ENCODE measurements at places on chromosomes 4 and X.

GRCh38 chr4:55269995-55270394, 76.0 kb upstream of the SRD5A3 start:
- no peak for DNase-seq

- DNase-seq: no peak
Measured at GRCh38 chr4:180059216-180059881, 2183.9 kb upstream of the TENM3 start.

- DNase-seq: no peak
Measured at GRCh38 chrX:111624169-111624568, 56.8 kb upstream of the ALG13 start.

DNA sequence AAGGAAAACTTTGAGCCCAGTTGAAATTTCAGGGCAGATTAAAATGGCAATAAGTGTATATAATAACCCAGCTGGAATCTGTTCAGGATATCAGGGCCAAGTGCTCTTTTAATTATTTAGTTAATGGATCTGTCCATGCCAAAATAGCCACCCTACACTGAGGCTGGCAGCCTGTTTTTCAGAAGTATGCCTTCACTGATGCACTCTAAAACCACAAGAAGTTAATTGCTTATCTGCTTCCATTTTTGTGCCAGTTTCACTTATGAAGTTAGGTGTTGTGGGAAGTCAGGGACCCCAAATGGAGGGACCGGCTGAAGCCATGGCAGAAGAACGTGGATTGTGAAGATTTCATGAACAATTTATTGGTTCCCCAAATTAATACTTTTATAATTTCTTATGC, 960.3 kb downstream of the C4orf33 start:
- no peak for DNase-seq

GRCh38 chr4:66294638-66295037, 624.3 kb upstream of the EPHA5 start:
- no peak for DNase-seq

- no peak for DNase-seq
Measured at GRCh38 chr4:145531223-145531622, 49.6 kb downstream of the SMAD1 start.

GRCh38 chr4:77493829-77494551, 111.6 kb upstream of the CXCL13 start:
- DNase-seq: no peak

- DNase-seq: no peak
Measured at GRCh38 chr4:143357161-143357845, 20.6 kb downstream of the GAB1 start.

DNA sequence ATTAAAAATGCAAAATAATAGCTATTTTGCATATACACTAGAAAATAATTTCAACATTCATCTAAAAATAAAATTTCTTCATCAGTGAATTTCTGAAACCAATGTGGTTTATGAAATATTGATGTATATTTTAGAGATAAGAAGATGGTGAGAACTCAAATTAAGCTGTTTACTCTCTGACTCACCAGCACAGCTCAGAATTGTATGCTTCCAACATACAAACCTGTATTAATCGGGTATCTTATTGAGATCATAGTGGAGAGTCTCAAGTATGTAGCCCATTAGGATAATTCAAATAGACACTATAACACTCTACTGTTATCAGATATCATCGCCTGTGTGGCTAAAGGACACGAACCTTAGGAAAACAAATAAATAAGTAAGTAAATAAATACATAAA, 899.5 kb upstream of the INTU start:
- no peak for DNase-seq

- DNase-seq: no peak
Measured at GRCh38 chrX:23805389-23805788, 22.4 kb downstream of the SAT1 start.

GRCh38 chrX:153029875-153030274, 26.4 kb upstream of the PNMA3 start:
- no peak for DNase-seq

DNA sequence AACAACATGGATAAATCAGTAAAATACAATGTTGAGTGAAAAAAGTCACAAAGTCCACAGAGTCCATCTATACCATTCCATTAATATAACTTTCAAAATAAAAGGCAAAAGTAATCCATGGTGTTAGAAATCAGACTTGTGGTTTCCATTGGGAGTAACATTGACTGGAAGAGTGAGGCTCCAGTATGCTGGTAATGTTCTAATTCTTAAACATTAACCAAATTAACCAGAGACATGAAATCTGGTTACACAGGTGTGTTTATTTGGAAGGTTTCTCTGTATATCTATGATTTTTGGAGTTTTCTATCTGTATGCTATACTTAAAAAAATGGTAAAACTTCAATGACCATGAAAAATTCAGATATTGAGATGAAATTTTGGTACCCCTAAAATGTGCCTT, 42.6 kb downstream of the SULT1B1 start:
- no peak for DNase-seq

- no peak for DNase-seq
Measured at GRCh38 chr4:16750882-16751642, 147.4 kb downstream of the LDB2 start.
